ENCODE measurements at places on chromosomes 3 and 15.

- DNase-seq, result no peak
Observed at GRCh38 chr3:49253512-49253911, 23.5 kb downstream of the C3orf62 start.

- DNase-seq, result no peak
Observed at GRCh38 chr3:142987080-142987700, 14.2 kb upstream of the U2SURP start.

DNA sequence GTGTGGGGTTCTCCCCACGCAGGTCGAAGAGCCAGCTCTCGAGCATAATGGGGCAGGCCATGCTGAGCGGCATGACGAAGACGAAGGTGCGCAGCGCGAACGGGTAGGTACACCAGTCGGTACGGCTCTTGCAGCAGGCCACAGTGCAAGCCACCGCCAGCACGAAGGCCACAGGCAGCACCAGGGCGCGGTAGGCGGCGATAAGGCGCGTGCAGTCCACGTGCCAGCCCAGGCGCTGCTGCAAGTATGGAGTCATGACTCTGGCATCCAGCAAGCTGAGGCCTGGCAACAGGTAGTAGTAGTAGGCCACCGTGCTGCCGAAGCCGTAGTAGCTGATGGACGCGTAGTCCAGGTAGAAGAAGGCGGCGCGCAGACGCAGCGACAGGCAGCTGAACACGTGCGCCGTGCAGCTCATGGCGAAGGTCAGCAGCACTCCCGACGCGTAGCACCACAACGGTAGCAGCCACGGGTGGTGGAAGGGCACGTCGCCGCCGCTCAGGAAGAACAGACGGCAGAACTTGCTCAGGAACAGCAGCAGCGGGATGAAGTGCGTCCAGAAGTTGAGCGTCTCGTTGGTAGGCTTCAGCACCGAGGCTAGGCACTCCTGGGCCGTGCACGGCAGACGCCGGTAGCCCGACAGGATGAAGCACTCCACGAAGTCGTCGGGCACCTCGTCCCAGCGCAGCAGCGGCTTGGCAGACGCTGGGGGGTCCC, 797 bp downstream of the PAQR9 start:
- DNase-seq, result no peak

DNA sequence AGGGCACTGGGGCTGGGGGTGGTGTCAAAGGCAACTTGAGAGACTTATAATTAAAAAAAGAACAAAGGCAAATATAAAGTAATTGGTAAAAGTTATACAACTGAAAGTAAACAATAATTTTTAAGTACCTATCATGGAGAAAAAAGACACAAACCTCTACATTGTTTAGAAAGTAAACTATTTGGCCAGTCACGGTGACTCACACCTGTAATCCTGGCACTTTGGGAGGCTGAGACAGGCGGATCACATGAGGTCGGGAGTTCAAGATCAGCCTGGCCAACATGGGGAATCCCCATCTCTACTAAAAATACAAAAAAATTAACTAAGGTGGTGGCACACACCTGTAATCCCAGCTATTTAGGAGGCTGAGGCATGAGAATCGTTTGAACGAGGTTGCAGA, 25.8 kb downstream of the RPSA start:
- no peak for DNase-seq

- DNase-seq, result no peak
Observed at GRCh38 chr3:165070682-165071081, 7.6 kb downstream of the SI start.

GRCh38 chr15:84949845-84950569, 31.6 kb upstream of the PDE8A start:
- no peak for DNase-seq

DNA sequence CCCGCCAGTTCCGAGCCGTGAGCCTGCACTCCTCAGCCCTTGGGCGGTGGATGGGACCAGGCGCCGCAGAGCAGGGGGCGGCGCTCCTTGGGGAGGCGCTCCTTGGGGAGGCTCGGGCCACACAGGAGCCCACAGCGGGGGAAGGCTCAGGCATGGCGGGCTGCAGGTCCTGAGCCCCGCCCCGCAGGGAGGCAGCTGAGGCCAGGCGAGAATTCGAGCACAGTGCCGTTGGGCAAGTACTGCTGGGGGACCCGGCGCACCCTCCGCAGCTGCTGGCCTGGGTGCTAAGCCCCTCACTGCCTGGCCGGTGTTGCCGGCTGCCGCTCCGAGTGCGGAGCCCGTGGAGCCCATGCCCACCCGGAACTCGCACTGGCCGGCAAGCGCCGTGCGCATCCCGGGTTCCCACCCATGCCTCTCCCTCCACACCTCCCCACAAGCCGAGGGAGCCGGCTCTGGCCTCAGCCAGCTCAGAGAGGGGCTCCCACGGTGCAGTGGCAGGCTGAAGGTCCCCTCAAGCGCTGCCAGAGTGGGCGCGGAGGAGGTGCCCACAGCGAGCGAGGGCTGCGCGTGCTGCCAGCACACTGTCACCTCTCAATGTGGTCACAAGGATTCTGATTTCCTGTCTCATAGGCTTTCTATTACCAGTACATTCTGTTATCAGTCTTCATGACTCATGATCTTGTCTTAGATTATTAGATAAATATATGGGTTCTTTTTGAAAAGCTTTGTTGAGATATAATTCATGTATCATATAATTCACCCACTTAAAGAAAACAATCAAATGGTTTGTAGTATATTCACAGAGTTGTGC, 44.0 kb upstream of the LRIG1 start:
- no peak for DNase-seq

GRCh38 chr3:152742368-152743347, 92.3 kb upstream of the P2RY1 start:
- no peak for DNase-seq

- no peak for DNase-seq
Observed at GRCh38 chr3:153704115-153704514, 417.1 kb upstream of the ARHGEF26 start.

- no peak for DNase-seq
Observed at GRCh38 chr15:88563638-88564037, 17.2 kb upstream of the DET1 start.
